Lung microvascular endothelial cell (primary cell): ENCODE measurements at places on chromosomes 3 and 15. TPM values are rescaled to one million over a fixed set of nuclear protein-coding genes. Genes with fewer than 3 reads are reported as not detected.

LDHAL6B gene
- not detected in 2 replicates for total RNA-seq

DUOXA2 gene
- not detected in 2 replicates for total RNA-seq

MEX3B gene
- 7.0 and 10.9 TPM in 2 replicates for total RNA-seq

PIERCE2 gene
- total RNA-seq, result 0.60 and 0.87 TPM in 2 replicates

EXOSC7 gene
- 23.8 and 25.6 TPM in 2 replicates for total RNA-seq

PRR23B gene
- not detected in 2 replicates for total RNA-seq

PLSCR4 gene
- total RNA-seq, result 494 and 1,169 TPM in 2 replicates

NR1I2 gene
- not detected in 2 replicates for total RNA-seq

CCDC39 gene
- not detected in 2 replicates for total RNA-seq

SLC28A1 gene
- not detected in 2 replicates for total RNA-seq

ITIH1 gene
- not detected in 2 replicates for total RNA-seq
